ENCODE measurements at places on chromosomes 12 and 14.

- no peaks in the 10 kb centered on the region for H3K27me3 ChIP-seq
- no peaks in the 10 kb centered on the region for H3K4me1 ChIP-seq
- no peak overlapping the region for H3K27ac ChIP-seq
- H3K4me3 ChIP-seq, result no peak overlapping the region
- no peak for DNase-seq
Measured at GRCh38 chr14:58730792-58731464, 93.2 kb downstream of the DACT1 start.

DNA sequence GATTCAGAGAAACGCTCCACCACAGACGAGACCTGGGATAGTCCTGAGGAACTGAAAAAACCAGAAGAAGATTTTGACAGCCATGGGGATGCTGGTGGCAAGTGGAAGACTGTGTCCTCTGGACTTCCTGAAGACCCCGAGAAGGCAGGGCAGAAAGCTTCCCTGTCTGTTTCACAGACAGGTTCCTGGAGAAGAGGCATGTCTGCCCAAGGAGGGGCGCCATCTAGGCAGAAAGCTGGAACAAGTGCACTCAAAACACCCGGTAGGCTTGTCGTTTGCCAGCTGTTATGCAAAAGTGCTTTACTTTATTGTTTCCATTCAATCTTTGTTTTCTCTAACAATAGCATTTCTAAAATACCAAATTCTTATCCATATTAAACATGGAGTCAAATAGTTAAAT is 287.3 kb downstream of the NAV3 start:
- no peak overlapping the region for H3K4me3 ChIP-seq
- no peak overlapping the region for H3K27ac ChIP-seq
- no peaks in the 10 kb centered on the region for H3K36me3 ChIP-seq
- no peaks in the 10 kb centered on the region for H3K27me3 ChIP-seq

- no peak for DNase-seq
- H3K4me3 ChIP-seq, result no peak overlapping the region
- H3K27me3 ChIP-seq, result no peaks in the 10 kb centered on the region
- no peaks in the 10 kb centered on the region for H3K4me1 ChIP-seq
Measured at GRCh38 chr14:34797747-34798583, 77.2 kb downstream of the BAZ1A start.

DNA sequence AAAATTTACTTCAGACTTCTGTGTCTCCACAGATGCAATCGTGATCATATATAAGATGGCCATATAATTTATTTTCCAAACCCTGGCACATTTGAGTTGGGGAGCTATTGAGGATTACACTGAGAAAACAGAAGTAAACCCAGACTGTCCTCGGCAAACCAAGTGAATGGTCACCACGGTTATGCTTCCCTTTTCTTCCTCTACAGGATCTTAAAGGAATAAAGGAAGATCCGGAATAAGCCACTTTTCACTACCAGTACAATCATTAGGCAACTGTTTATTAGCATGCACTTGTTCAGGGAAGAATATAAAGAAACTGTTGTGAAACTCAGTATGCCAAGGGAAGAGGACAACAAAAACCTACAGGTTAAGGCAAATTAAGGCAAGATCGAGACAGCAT is 27.6 kb downstream of the SBNO1 start:
- no peaks in the 10 kb centered on the region for H3K4me1 ChIP-seq
- H3K4me3 ChIP-seq, result no peak overlapping the region
- peaks cover 6% of the 10 kb centered on the region for H3K36me3 ChIP-seq

DNA sequence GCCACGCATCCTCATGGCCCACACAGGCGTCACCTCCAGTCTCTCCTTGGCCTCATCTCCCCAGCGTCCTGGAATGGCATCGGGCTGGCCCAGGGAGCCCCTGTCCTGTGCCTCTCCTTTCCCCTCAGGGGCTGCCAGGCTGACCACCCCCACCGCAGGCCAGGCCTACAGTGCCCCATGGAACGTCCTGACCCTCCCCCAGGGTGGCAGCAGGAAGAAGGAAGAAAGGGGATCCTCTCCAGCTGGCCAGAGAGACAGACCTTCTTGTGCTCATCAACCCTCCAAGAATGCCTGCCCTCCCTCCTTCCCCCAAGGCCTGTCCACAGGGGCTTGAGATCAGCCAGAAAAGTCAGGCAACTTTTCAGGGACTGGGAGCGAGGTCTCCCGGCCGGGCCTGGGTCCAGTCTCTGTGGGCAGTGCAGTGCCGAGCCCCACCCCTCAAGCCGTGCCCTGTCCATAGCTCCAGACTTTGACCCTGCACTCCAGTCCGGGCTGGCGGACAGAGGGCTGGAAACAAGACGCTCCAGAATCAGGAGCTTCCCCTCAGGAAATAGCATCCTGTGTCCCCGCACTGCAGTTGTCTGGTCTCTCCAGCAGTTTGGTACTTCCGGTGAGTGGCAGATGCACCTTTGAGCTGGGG is at the start of gene DAO:
DAO (plus strand) TSS at position 478 of the 640 bp plus-strand sequence. CDS start 4,915 bp downstream, outside the sequence.
- H3K4me3 ChIP-seq, result no peak within 1 kb of the TSS
- no peak for DNase-seq
- no peaks in the 10 kb centered on the region for H3K27me3 ChIP-seq
- no peaks in the 10 kb centered on the region for H3K4me1 ChIP-seq

- H3K4me1 ChIP-seq, result no peaks in the 10 kb centered on the region
- H3K36me3 ChIP-seq, result no peaks in the 10 kb centered on the region
- H3K27ac ChIP-seq, result no peak overlapping the region
Measured at GRCh38 chr12:39176356-39176755, 266.6 kb downstream of the KIF21A start.

- H3K4me3 ChIP-seq, result no peak overlapping the region
- DNase-seq, result no peak
- H3K27ac ChIP-seq, result no peak overlapping the region
- H3K27me3 ChIP-seq, result no peaks in the 10 kb centered on the region
Measured at GRCh38 chr12:70845268-70845667, 75.3 kb downstream of the PTPRR start.
